Fibroblast of lung (primary cell): ENCODE measurements at places on chromosomes 5 and 9. TPM values are rescaled to one million over a fixed set of nuclear protein-coding genes. Genes with fewer than 3 reads are reported as not detected.

The SLC6A3 gene
- total RNA-seq, result not detected in 2 replicates

The LCN6 gene
- total RNA-seq, result not detected in 2 replicates

The PCDHGA9 gene
- total RNA-seq, result 2.6 and 4.8 TPM in 2 replicates

The IFNA13 gene
- not detected in 2 replicates for total RNA-seq

The PDE6A gene
- under 0.01 TPM in 2 replicates for total RNA-seq

The CDC25C gene
- 0.26 and 3.0 TPM in 2 replicates for total RNA-seq
